ENCODE measurements at places on chromosomes 12 and 14.

- no peak for DNase-seq
Observed at GRCh38 chr14:51825926-51826325, 34.5 kb upstream of the GNG2 start.

GRCh38 chr12:3743803-3744202 lies 9.1 kb downstream of the CRACR2A start:
- no peak for DNase-seq

GRCh38 chr14:67133595-67134441 lies 55.4 kb upstream of the GARIN2 start:
- no peak for DNase-seq

- peak; percentile 14 for DNase-seq
Observed at GRCh38 chr12:19483727-19484126, 44.4 kb downstream of the AEBP2 start.
